Stimulated activated CD8-positive, alpha-beta memory T cell treated with anti-CD3 and anti-CD28 coated beads, Interleukin-15, amount 100 ng/mL, for 1 hour (primary cell): ENCODE measurements at places on chromosomes 5 and 9.

DNA sequence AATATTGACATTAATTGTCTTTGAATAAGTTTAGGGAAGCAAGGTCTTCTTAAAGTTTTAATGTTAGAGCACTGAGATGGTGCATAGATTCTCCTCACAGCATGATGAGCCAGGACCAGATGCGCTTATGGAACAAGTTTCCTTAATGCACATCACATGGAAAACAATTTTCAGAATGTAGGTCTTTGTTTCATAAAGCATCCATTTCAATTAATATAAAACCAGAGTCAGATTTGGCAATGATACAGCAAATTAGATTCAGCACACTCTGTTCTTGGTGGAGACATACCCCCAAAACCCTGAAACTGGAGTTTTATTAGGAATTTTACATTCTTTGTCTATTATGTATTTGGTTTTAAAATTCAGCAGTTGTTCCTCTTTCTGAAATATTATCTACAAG lies 402.1 kb upstream of the SEMA6A start:
- no peak for DNase-seq

- no peak for DNase-seq
Observed at GRCh38 chr5:123294544-123294943, 128.7 kb downstream of the CEP120 start.

DNA sequence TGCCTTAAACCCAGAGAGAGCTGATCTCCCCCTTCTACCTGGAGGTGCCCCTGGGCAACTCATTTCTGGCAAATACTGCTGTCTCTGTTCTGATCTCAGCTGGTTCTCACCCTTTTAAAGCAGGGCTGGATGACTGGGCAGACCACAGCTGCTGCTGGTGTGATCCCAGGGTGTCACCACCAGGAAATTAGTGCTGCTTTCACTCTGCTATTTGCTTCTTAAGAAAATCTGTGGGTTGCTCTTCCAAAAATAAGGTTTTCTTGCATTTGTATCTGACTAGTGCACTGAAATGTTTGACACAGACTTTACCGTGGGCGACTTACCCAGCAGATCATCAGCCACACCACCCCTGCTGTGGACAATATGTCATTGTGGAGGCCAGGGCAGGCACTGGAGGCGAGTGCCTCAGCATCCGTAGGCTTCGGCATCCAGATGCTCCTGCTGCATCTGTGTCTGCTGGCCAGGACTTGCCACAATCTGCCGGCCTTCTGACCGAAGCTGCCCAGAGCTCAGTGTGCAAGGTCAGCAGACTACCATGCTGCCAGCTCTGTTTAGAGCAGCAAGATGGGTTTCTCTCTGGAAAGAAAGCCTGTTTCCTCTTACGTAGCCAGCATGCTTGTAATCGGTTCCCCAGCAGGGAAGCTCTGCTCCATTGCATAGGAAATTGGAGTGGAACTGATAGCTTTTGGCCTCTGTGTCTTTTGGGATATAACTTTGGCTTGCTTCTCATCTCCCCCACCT lies 13.6 kb downstream of the ARHGAP26 start:
- DNase-seq: no peak

- no peak for DNase-seq
Observed at GRCh38 chr5:163478126-163478981, 17.9 kb downstream of the HMMR start.

GRCh38 chr5:77649776-77650175 lies 11.3 kb upstream of the OTP start:
- no peak for DNase-seq

DNA sequence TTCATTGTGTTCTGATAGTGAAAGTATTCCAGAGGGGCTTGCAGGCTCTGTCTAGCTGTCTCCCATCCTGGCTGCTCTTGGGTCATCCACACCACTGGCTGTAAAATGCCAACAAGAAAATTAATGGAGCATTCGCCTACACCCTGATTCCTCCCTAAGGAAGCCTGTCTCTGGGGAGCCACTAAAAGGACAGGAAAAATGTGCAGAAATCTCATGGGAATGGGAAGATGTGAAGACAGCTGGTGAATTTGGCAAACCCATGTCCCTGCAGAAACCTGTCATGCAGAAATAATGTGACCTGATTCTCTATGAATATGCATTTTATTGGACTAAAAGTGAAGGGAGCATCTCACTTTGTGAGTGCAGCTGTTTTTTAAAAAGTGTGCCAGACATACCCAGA lies 265.6 kb downstream of the TUSC1 start:
- no peak for DNase-seq

DNA sequence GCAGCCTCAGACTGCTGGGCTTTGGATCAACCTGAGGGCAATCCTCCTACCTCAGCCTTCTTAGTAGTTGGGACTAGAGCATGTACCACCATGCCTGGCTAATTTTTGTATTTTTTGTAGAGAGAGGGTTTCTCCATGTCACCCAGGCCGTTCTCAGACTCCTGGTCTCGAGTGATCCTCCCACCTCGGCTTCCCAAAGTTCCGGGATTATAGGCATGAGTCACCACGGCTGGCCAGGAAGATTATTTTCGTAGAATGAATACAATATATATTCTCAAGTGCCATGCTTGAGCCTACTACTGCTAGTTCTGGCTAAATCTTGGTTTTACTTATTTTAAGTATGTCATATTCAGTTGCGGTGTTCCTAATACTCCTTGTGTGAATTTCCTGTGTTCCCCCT lies 88.2 kb upstream of the CLINT1 start:
- DNase-seq: no peak

- no peak for DNase-seq
Observed at GRCh38 chr9:125227761-125228160, 13.4 kb downstream of the HSPA5 start.

- DNase-seq: no peak
Observed at GRCh38 chr9:93693129-93693528, 116.7 kb downstream of the PHF2 start.

- DNase-seq: no peak
Observed at GRCh38 chr5:17172791-17173190, 44.6 kb upstream of the BASP1 start.

GRCh38 chr9:104068546-104068945 lies 25.6 kb upstream of the SMC2 start:
- DNase-seq: no peak

- DNase-seq: no peak
Observed at GRCh38 chr5:59140133-59140532, 557.3 kb downstream of the RAB3C start.

- DNase-seq: no peak
Observed at GRCh38 chr9:78004478-78005229, 27.0 kb downstream of the GNAQ start.

- DNase-seq: no peak
Observed at GRCh38 chr5:32462618-32463017, 18.1 kb upstream of the ZFR start.

DNA sequence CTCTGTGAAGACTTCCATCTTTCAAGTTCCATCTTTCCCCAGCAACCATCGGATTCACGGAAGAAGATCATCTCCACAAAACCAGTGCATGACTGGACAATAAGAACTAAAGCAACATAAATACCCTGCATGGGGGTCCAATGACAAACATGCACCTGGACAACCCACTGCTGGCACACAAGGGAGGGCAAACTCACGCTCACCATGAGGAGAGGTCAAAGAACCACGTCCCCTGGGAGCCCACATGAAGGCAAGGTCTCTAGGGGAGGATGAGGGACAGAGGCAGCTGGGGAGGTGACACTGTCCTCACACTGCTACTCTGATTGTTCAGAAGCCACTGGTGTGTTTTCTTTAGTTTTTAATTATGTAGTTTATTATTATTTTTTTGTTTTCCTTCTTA lies 190.8 kb downstream of the MED10 start:
- DNase-seq: no peak

DNA sequence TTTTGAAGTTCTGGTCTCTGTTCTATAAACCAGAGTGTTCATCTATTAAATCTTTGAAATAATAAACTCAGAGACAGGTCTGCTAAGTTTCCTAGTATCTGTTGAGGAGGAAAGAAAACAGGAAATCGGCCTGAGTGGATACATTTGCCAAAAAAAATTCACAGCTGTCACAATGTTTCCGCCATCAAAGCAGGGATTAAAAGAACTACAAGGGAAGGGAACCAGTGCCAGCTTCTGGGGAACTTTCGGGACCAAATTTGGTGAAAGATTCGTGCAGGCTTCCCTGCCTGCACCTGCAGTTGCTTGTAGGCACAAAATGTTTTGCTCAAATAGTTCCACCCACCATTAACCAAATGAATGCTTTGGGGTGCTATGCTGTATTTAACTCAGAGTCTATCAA lies 267.5 kb downstream of the MSX2 start:
- DNase-seq: no peak

- no peak for DNase-seq
Observed at GRCh38 chr5:122202952-122203351, 73.6 kb downstream of the ZNF474 start.

GRCh38 chr9:98795970-98796363 lies 388 bp downstream of the ANKS6 start:
- DNase-seq: no peak

GRCh38 chr5:176389135-176390123 lies 878 bp downstream of the HIGD2A start:
- DNase-seq: no peak

DNA sequence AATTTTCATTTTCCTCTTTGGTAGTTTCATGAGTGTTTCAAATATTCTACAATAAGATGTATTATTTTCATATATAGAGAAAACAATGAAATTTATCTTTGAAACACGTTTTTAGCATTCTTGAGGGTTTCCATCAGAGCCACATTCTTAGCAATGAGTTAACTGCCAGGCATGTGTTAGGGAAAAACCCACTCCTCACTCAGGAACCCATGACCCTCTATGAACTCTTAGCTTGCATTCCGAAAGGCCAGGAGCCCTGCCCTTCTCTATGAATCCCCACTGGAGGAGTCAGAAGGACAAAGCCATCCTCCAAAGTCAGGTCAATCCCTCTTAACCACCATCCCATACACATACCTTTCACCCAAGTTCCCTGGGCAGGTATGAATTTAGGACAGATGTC lies 57.5 kb downstream of the ADAMTS12 start:
- no peak for DNase-seq
